Cerebellar cortex (tissue), 1 donor: ENCODE measurements at places on chromosomes 13 and 19.
A peak's percentile ranks its signal among the peaks of the same experiment; 100 is the strongest.

DNA sequence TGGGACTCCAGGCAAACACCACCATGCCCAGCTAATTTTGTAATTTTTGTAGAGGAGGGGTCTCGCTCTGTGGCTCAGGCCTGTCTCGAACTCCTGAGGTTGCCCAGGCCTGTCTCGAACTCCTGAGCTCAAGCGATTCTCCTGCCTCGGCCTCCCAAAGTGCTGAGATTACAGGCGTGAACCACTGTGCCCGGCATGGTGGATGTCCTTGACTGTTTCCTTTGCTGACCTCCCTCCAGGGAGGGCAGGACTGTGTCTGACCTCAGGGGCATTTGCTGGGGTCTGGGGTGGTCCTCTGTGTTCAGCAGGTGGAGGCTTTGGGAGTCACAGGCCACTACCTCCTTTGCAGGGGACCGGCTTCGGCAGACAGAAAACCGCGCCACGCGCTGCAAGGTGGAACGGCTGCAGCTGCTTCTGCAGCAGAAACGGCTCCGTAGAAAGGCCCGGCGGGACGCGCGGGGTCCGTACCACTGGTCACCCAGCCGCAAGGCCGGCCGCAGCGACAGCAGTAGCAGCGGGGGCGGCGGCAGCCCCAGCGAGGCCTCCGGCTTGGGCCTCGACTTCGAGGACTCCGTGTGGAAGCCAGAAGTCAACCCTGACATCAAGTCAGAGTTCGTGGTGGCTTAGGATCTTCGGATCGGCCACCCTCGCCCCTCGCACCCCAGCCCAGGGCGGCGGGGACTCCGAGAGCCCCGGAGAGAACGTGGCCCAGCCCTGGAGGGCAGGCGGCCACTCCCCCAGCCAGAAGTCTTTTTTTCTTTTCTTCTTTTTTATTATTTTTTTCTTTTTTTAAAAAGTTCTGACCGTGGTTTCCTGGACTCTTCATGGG lies 8.5 kb downstream of the MIDN start:
- DNase-seq, result no peak

DNA sequence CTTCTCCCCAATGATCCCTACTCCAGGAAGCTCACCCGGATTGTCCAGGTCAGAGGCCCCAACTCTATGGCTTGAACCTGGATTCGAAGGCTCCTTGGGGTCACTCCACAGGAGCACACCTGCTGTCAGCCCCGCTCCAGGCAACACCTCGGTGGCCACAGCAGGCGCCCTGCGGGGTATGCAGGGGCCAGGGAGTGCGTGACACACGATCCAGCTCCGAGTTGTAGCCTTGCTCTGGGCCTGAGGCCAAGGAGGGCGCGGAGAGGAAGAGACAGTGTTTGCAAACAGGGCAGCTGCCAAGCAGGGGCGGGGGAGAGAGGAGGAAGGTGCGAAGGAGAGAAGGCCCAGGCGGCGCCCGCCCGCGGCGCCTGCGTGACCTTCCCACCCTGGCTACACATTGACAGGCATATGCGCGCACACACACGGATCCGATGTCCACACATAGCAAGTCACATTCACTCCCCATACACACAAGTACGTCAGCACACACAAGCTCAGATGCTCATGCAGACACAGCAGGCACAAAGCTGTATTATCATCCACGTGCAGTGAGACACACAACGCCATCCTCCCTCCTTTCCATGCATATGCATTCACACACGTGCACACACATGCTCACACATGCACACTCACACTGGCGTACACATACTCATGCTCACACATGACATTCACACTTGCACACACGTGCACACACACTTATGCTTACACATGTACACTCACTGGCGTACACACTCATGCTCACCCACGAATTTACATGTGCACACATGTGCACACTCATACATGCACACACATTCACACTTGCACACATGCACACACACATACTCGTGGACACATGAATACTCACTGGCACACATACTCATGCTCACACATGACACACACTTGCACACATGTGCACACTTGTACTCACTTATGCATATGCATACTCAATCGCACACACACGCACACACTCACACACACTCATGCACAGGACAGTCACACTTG lies 10.4 kb downstream of the SBK2 start:
- DNase-seq, result peak; percentile 52

DNA sequence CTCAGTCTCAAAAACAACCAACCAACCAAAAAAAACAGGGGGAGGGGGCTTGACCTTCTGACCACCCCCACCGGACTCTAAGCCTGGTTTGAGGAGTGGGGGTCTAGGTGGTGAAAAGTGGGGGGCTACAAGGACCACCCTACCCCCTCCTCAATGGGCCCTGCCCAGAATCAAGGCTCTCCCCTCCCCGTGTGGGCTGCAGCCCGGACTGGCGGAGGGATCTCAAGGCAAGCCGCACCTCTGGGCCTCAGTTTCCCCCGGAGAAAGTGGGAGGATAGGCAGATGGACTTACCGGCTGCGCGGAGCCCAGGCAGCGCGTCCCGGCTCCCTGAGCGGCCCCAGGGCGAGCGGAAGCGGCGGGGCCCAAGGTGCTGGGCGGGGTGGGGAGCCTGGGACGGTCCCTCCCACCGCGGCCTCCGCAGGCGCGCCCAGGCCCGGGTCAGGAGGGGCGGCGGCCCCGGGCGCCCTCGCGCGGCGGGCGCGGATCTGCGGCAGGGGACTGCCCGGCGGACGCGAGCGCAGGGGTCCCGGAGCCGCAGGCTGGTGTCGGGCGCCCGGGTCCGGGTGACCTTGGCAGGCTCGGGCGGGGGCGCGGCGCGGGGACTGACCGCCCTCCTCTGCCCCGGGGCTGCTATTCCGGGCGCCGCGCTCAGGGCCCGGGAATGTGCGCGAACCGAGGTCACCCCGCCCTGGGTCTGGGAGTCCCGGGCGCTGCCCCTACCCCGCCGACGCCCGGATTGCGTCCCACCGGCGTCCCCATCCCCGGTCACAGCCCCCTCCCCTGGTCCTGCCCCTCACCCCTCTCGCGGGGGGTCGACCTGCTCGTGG lies at the start of gene ADAMTSL5:
ADAMTSL5 (minus strand) TSS at position 349 of the 828 bp plus-strand sequence. CDS start 2,076 bp downstream, outside the sequence.
- DNase-seq, result no peak

DNA sequence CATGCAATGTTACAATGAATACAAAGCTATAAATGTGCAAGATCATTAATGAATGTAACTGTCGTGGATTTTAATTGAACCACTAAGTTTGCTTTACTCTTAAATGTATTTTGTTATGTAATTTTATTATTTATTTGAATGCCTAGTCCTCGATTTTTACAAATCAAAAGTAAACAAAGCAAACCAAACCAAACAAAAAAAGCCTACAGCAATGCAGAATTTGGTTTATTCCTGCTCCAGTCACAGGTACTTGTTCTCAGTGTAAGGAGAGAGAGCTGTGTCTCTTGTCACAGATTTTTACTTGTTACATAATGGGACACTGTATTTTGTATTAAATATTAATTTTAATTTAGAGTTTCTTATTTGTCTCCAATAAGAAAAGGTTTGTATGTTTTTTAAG lies 584.3 kb upstream of the SLITRK6 start:
- peak; percentile 53 for DNase-seq

- DNase-seq, result no peak
These were observed 20.3 kb downstream of the FLT1 start for GRCh38 chr13:28474491-28475134.

- peak; percentile 97 for DNase-seq
These were observed 28.7 kb downstream of the COMP start for GRCh38 chr19:18762125-18763023.

- DNase-seq, result no peak
These were observed 52.4 kb downstream of the TNFSF11 start for GRCh38 chr13:42626176-42626860.

GRCh38 chr19:44776402-44777096 lies 1.1 kb upstream of the CBLC start:
- DNase-seq, result no peak

DNA sequence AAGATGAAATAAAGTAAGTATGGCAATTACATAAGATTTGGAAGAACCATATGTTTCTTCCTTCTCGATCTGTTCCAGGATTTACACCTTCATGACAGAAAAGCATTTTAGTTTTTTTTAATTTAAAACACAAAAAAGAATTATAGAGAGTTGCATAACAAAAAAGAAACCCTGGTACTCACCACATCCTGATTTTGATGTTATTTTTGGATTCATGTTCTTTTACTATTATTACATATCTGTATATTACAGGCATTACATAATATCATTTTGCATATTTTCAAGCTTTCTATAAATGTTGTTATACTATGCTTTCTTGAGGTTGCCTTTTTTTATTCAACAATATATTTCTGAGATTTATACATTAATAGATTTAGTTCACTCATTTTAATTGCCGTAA lies 6.7 kb upstream of the KATNAL1 start:
- DNase-seq, result no peak

- no peak for DNase-seq
These were observed 215.3 kb downstream of the KLF5 start for GRCh38 chr13:73274147-73274546.

DNA sequence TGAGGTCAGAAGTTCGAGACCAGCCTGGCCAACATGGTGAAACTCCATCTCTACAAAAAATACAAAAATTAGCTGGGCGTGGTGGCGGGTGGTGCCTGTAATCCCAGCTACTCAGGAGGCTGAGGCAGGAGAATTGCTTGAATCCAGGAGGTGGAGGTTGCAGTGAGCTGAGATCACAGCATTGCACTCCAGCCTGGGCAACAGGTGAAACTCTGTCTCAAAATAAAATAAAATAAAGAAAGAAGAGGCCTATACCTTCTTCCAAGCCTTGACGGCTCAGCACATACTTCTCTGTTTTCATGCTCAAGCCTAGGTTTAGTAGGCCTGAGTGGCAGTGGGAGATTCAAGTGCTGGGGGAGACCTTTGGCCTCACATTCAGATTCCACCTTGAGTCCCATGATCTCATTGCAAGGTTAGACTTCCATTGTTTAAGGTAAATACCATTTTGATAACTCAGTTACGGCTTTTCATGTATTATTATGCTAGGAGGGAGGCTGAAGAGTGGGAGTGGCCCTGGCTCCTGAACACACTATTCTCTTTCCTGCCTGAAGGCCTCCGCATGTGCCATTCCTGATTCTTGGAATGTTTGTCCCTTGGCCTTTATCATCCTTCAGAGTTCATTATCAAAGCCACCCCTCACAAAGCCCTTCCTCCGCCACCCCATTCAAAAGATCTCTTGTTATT lies 1.6 kb upstream of the SPINT2 start:
- DNase-seq, result no peak

GRCh38 chr13:78770601-78771000 lies 111.6 kb upstream of the OBI1 start:
- DNase-seq, result no peak

DNA sequence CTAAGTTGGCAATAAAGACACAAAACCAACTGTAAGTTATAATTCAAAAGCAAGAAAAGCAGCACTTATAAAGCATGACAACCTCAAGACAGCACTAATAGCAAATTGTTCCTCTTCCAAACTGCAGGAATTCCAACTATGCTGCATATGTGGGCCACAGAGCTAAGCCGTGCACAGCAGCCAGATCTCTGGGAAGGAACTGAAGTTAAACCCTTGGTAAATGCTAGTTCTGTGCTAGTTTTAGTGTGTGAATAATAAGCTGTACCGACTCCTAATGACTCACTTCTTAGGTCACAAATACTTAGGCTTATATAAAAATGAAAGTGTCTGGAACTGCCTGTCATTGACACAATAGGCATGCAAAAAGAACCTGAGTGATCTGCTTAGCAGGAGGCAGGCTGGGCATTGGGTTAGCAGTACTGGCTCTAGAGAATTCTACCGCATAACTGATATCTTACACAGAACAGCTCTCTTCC lies 21.2 kb upstream of the GTF3A start:
- no peak for DNase-seq

- no peak for DNase-seq
These were observed 57.6 kb downstream of the RASA3 start for GRCh38 chr13:114074671-114075315.

DNA sequence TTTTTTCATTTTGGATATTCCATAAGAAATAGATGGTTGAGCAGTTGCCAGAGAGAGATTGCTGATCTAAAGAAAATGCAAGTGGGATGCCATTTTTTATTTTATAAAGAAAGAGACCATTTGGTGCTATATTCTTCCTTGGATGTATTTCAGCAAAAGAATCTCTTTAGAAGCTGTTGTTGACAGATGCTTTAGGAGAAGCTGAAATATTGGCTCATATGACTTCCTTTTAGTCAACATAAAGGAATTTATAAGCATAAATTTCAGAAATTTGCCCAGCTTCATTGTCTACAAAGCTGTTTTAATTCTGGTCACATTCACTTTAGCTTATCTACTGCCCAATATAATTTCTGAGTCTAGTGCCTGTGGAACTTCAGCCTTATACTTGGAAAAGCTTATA lies 36.9 kb downstream of the POLR1D start:
- no peak for DNase-seq

DNA sequence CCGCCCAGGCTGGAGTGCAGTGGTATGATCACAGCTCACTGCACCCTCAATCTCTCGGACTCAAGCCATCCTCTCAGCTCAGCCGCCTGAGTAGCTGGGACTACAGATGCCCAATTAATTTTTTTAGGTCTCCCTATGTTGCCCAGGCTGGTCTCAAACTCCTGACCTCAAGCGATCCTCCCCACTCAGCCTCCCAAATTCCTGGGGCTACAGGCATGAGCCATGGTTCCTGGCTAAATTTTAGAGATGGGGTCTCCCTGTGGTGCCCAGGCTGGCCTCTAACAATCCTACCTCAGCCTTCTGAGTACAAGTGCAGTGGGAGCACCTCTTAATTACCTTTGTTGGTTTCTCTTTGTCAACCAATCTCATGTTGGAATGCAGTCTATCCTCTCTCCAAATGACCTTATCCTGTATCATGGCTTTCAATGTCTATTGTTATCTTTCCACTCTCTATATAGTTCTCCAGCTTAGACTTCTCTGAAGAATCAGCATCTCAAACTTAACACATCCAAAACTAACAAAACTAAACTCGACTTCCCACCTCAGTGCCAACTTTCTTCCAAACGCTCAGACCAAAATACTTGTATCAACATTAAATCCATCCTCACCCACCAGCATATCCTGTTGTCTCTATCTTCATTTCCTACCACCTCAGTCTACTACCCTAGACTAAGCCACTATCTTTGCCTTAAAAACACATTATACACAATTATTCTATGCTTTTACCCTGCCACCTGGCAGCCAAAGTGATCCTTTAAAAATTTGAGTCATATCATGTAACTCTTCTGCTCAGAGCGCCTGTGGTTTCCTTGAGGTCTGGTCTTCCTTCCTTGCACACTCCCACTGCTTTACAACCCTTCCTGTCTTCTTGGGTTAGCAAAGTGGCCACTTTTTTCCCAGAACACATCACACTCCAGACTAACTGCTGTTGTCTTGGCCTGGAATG lies 6.7 kb downstream of the TPT1 start:
- no peak for DNase-seq

DNA sequence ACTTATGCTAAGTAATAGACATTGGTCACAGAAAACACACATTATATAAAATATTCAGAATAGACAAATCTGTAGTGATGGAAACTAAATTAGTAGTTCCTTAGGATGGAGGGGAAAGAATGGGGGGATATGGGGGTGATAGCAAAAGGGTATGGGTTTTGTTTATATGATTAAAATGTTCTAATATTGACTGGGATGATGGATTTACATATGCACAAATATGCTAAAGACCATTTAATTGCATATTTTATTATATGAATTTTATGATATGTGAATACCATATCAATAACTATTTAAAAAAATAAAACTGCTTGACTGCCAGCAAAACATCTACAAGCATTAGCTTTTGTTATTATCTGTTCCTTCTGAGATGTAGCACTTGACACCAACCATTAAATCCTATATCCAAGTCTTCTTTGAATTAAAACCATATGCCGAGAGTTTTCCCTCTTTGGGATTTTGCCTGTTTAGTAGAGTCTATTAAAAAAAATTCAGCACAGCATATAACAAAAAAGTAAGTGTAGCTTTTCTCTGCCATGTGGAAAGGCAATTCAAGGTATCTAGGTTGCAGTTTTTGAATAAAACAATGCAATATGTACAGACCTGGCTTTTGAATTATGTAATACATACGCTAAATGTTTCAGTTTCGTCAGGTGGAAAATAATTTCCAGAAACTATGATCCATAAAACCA lies 2584.1 kb upstream of the PCDH20 start:
- DNase-seq, result no peak
